ENCODE measurements at places on chromosomes 1 and 21. TPM values are rescaled to one million over a fixed set of nuclear protein-coding genes. Genes with fewer than 3 reads are reported as not detected.

COL11A1 gene
- not detected for total RNA-seq

DOCK7 gene
- total RNA-seq = 6.6 TPM

GRCh38 chr1:88523854-88524528, 160.1 kb upstream of the PKN2 start:
- H3K27ac ChIP-seq = no peak overlapping the region
- no peak for DNase-seq
- peaks cover 2% of the 10 kb centered on the region for H3K27me3 ChIP-seq

DNA sequence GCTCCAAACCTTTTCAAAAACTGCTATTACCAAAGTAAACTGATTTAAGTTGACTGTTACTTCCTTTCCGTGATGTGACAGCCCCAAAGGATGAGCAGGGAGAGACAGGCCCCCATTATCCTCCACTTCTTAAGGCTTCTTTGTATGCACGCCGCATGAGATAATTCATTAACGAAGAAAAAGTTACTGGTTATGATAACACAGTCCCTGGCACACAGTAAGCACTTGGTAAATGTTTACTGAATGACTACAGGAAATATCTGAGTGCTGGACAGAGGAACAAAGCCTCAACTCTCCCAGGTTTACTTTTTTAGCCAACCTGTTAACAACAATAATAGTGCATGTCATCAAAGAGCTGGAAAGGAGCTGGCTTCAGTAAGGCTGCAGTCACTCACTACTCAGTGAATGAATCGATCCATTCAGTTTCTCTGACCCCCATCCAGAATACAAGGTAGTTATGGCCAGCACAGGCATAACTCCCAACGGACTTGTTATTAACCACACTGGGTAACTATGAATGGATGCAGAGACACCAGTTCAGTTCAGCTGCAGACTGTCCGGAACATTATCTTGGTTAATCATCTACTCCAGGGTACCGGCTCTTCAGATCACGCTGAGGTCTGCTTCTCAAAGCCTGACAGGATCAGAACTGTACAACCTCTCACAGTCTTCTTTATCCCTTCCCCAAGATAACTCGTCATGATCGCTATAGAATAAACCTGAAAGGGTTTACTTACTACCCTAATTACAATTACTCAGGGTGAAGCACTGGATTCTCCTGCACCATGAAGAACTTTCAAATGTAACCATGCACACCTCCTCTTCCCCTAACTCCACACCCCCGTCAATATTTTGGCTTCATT, 58.3 kb downstream of the TGFBR3 start:
- no peak overlapping the region for H3K4me3 ChIP-seq
- no peak overlapping the region for H3K27ac ChIP-seq
- DNase-seq = no peak
- H3K4me1 ChIP-seq = peaks cover 21% of the 10 kb centered on the region
- no peaks in the 10 kb centered on the region for H3K27me3 ChIP-seq

DNA sequence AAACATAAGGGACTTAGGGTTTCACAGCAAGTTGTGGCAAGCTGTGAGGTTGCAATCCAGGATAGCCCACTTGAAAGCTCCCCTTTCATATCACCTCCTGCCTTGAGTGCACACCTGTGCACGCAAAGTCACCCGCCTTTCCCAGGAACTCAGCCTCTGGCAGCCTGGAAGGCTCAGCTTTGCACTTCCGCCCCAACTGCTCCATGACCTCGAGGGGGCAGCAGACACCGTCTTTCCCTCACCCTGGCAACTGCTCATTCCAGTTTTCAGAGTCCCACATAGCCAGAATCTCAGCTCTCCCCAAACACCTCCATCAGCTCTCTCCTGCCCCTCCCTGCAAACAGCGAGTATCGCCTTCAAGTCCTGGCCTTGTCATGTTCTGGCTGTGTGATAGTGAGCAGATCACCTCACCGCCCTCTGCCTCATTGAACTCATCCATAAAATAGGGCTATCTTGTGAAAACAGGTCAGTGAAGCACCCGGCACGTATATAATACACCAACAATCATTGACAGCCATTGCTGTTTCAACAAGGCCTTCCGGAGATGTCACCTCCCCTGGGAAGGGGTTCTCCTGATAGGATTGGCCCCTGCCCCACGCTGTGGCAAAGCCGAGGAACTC, 32.2 kb upstream of the EPB41 start:
- peak; percentile 85 for DNase-seq
- H3K27me3 ChIP-seq = no peaks in the 10 kb centered on the region

CHIA gene
- total RNA-seq = not detected

DNA sequence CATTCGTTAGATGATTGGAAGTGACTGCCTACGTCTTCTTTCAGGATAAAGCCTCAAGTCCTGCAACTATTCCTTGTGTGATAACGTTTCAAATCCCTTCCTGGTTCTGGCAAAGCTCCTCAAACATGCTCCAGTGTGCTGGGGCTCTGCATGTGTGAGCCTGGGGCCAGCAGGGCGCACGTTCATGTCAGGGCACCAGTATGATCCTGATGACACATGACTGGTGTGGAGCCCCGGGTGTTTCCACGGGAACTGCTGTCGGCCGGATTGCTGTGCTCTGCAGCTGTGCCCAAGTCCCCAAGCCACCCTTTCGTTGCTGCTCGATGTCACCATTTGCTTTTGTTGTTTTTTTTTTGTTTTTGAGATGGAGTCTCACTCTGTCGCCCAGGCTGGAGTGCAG, 21.3 kb downstream of the KRTAP10-1 start:
- no peak for DNase-seq
- H3K4me1 ChIP-seq = no peaks in the 10 kb centered on the region
- H3K4me3 ChIP-seq = no peak overlapping the region
- H3K36me3 ChIP-seq = no peaks in the 10 kb centered on the region

GRCh38 chr1:114092186-114093062, 61.2 kb downstream of the SYT6 start:
- no peaks in the 10 kb centered on the region for H3K4me1 ChIP-seq
- no peak for DNase-seq
- H3K27ac ChIP-seq = no peak overlapping the region

DNA sequence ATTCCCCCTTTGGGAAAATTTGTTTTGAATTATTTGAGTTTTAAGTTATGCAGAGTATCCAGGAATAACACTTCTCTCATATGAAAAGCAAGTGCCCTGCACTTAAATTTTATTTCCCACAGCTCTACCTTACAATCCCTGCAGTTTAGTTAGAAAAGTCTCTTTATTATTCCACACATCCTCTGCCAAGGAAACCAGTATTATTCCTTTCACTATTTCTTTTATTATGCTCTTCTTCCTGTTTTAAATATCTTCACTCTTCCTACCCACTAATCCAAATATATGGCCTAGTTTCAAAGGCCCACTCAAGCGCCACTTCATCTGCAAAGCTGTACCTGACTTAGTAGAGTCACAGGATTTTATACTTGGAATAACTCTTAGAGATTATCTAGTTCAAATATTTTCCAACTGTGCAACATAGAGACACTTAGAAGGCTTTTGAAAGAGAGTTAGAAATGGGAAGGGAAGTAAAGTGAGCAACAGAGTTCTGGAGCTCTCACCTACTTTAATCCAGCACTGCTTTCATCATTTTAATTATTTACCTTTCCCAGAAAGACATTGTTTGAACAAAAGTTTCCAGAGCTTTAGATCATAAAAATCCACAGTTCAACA, 97.2 kb upstream of the LYPLAL1 start:
- H3K4me1 ChIP-seq = no peaks in the 10 kb centered on the region
- no peak for DNase-seq
- H3K27me3 ChIP-seq = no peaks in the 10 kb centered on the region
- no peaks in the 10 kb centered on the region for H3K36me3 ChIP-seq
- no peak overlapping the region for H3K4me3 ChIP-seq

- peaks cover 40% of the 10 kb centered on the region for H3K4me1 ChIP-seq
- H3K27ac ChIP-seq = peak overlapping the region; percentile 61
- H3K27me3 ChIP-seq = no peaks in the 10 kb centered on the region
- H3K36me3 ChIP-seq = peaks cover 63% of the 10 kb centered on the region
Observed at GRCh38 chr1:205616563-205617293, 15.1 kb downstream of the ELK4 start.

PATJ gene
- 8.1 TPM for total RNA-seq

GRCh38 chr1:213782941-213783672, 204.7 kb upstream of the PROX1 start:
- H3K36me3 ChIP-seq = no peaks in the 10 kb centered on the region
- H3K27ac ChIP-seq = no peak overlapping the region
- peaks cover 2% of the 10 kb centered on the region for H3K4me1 ChIP-seq
- H3K4me3 ChIP-seq = no peak overlapping the region
- H3K27me3 ChIP-seq = peaks cover 4% of the 10 kb centered on the region

DNA sequence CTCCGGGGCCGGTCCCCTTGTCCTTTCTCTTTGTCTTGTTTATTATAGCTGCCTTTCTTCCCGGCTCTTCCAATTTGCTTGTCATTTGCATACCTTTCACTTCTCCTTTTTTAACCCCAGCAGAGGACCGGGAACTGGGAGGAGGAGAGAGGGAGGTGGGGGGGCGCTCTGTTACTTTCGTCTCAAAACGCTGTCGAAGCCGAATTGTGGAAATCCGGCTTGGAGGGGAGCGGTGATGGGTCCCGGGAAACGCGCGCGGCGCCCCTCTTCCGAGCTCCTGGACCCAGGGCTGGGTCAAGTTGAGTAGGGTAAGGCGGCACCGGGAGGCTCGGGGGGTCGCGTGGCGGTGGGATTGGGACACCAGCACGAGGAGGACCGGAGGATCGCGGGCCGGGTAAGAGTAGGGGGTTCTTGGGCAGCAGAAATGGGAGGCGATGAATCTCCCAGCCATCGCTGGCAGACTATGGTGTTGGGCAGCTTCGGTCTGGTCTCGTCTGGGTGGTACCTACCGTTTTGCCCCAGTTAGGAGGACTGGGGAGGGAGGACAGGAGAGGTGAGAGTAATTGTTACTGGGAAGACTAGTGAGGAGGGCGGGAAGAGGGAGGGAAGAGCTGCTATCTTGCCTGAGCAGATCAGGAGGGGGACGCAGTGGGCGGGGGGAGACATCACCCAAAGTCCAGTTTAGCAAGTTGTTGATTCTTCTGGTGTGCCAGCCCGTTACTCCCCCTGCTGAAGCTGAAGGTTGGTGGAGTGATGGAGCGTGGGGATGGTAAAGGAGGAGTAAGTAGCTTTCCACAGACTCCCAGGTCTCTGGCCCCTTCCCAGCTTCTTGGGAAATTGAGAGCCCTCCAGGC, 1.5 kb downstream of the PROX1 start:
- H3K27me3 ChIP-seq = peaks cover 77% of the 10 kb centered on the region
- peaks cover 29% of the 10 kb centered on the region for H3K4me1 ChIP-seq
- no peak overlapping the region for H3K27ac ChIP-seq
- H3K36me3 ChIP-seq = no peaks in the 10 kb centered on the region
- DNase-seq = no peak
- H3K4me3 ChIP-seq = peak overlapping the region; percentile 77

SPATA45 gene
- total RNA-seq = not detected
